ENCODE measurements at places on chromosomes 16 and 17.

GRCh38 chr17:10022416-10022815 lies 117.3 kb upstream of the RCVRN start:
- no peak for DNase-seq

DNA sequence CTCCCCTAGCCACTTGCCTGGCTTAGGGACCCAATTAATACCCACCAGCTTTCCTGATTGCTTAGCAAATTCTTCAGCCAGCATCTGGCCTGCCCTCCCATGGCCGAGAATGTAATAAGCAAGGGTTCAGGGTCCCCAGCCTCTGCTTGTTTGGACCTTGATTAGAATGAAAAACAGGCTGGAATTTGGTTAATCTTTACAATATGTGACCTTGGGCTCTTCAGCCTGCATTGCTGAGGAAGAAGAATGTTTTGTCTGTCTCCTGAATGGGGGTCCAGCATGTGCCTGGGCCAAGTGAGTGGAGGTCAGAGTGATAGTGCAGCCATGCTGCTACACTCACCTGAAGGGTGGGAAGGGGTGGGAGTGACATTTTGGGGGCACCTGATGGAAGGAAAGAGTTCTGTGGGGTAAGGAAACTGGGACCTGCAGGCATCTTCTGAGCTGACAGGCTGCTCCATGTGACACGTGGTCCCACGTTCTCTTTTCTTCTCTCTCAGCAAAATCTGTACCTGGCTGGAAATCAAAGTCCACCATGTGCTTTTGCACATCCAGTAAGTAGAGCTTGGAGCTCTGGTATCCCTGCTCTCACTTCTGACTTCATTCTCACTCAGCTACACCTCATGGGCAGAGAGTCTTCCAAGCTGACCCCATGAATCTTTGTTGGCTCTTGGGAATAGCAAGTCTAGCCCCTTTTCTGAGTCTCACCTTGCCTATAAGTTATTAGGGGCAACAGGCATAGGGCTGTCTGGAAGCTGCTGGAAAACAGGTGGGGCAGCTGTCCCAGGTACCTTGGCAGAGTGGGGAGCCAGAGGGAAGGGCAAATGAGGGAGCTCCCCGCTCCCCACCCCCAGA lies 5.3 kb downstream of the TMEM106A start:
- no peak for DNase-seq

DNA sequence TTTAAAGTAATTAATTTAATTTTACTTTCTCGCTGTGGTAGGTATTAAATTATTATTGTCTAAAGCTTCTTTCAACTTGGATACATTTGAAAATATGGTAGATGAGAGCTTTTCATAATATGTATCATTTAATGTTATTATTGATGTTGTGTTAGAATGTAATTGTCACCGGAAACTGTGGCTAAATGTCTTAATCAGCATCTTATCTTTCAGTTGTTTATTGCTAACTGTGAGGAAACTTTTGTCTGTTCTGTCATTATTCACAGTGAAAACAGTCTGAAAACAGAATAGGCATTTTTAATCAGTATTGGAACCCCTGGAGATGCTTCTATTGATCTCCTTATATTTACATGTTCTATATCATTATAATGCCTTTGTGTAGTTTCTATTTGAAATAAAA lies 120.7 kb downstream of the STXBP4 start:
- DNase-seq = no peak

DNA sequence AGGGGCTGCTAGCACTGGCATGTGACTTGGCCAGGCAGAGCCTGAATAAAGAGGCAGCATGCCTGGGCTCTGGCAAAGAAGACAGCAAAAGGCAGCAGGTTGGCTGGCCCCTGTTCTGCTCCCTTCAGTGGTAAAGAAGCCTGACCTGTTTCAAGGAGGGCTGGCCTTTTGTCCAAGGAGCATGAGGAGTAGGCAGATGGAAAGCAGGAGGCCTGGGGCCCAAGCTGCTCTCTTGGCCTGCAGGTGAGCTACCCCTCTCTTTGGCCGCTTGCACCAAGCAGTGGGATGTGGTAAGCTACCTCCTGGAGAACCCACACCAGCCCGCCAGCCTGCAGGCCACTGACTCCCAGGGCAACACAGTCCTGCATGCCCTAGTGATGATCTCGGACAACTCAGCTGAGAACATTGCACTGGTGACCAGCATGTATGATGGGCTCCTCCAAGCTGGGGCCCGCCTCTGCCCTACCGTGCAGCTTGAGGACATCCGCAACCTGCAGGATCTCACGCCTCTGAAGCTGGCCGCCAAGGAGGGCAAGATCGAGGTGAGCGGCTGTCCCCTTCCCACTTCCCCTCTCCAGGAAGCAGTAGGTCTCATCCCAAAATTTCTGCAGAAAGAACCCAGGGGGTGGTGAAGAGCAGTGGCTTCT lies 8.0 kb downstream of the TRPV2 start:
- DNase-seq = no peak

- DNase-seq = no peak
These were observed 32.8 kb upstream of the PAFAH1B1 start for GRCh38 chr17:2560658-2561057.

DNA sequence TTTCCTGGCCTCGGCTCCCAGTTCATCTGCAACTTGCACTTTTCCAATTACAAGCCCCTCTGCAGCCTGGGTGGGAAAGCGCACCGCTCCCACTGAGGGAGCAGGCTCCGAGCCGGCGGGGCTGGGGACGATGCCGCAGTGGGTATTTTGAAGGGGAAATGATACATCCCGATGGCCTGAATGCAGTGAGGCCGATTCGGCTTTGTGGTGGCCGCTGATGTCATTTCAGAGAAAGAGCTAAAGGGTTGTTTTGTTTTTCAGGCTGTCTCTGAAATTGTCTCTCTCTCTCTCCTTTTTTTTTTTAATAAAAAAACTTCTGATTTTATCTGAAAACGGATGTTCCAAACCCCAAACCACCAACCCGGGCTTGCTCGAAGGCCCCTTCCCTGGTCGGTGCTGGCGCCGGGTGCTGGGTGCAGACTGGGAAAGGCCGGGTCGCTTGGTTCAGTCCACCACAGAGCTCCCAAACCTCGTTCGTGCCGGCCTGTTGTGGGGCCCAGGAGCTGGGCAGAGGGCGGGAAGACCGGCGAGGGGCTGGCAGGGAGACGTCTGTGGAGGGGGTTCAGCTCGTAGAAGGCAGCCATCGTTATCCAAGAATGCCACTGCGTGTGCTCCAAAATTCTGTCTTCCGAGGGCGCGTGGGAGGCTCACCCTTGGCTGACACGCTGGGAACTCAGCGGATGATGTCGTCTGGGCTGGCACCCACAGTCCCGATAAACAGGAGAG lies 102.8 kb downstream of the FOXL1 start:
- DNase-seq = no peak

GRCh38 chr17:38336838-38337237 lies 6.9 kb downstream of the GPR179 start:
- DNase-seq = no peak

DNA sequence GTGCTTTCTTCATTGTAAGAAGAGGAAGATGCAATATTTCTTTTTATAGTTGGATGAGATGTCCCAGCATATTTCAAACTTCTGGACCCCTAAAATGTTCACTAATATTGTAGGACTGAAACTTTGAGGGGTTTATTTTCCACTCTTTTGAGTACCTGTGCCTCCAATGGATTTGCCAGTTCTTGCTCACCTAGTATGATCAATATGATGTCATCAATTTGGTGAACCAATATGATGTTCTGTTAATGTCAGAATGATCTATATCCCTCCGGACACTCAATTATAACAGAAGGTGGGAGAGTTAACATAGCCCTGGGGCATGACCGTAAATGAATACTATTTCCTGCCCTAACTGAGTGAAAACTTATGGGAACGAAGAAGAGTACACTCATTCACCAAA lies 178.3 kb downstream of the CBLN1 start:
- DNase-seq = no peak

All from DMS 273 treated with DMSO at 0.1 percent for 48 hours (cell line).